Activated CD8-positive, alpha-beta memory T cell treated with anti-CD3 and anti-CD28 coated beads, Interleukin-2, amount 10 ng/mL, durations not matched to agents 7 days and 5 days (primary cell): ENCODE measurements at places on chromosomes 6 and 20. TPM values are rescaled to one million over a fixed set of nuclear protein-coding genes. Genes with fewer than 3 reads are reported as not detected.

Gene SLC26A8
- not detected for total RNA-seq

Gene UBE2C
- total RNA-seq, result 206 TPM

Gene NEDD9
- 114 TPM for total RNA-seq

Gene WFDC10B
- not detected for total RNA-seq

Gene VSX1
- not detected for total RNA-seq

Gene COQ3
- total RNA-seq, result 10.6 TPM

Gene MYMX
- total RNA-seq, result not detected

Gene LY86
- total RNA-seq, result 1.2 TPM

Gene FNDC11
- 0.14 TPM for total RNA-seq

Gene TSPO2
- not detected for total RNA-seq

Gene PRND
- not detected for total RNA-seq

GRCh38 chr6:154969796-154970195, 25.3 kb upstream of the TIAM2 start:
- DNase-seq, result no peak

GRCh38 chr20:51346686-51347485, 195.6 kb downstream of the NFATC2 start:
- no peak for DNase-seq

GRCh38 chr6:49766762-49767161, 20.3 kb downstream of the PGK2 start:
- DNase-seq, result no peak

DNA sequence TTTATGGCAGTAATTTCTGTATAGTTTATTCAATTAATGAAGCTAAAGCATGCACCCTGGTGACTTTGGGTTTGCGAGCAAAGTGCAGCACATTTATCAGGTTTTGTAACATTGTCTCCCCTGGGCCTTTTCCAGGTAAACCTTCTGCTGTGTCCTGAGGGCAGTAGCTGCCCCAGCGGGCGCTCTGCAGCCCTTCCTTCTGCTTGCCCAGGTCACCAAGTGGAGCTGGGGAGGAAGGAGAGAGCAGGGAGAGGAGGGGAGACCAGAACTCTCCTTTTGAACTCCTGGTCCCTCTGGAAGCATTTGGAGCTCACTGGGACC, 145.6 kb downstream of the DLL1 start:
- no peak for DNase-seq

- no peak for DNase-seq
Measured at GRCh38 chr6:124356811-124357210, 553.1 kb downstream of the NKAIN2 start.

DNA sequence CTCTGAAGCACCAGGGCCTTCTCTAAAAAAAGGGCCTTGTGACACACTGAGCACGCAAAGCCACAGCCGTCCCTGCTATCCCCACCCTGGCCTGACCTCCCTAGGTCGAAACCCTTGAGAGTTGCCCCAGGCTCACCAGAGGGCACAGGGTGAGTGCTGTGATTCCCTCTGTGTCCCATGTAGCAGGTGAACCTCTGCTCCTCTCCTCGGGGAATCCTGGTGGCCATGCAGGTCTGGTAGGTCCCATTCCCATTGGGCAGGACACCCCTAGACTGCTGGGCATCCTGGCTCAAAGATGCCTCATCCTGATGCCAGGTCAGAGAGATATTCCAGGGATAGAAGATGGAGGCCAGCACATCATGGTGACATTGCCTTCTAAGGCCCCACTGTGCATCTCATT, 20.9 kb downstream of the HLA-F start:
- no peak for DNase-seq

GRCh38 chr20:15287329-15287728, 949.9 kb upstream of the FLRT3 start:
- no peak for DNase-seq

- peak; percentile 56 for DNase-seq
Measured at GRCh38 chr6:39228111-39228971, 934 bp downstream of the KCNK5 start.

- DNase-seq, result no peak
Measured at GRCh38 chr6:6747371-6747770, 158.9 kb downstream of the LY86 start.

DNA sequence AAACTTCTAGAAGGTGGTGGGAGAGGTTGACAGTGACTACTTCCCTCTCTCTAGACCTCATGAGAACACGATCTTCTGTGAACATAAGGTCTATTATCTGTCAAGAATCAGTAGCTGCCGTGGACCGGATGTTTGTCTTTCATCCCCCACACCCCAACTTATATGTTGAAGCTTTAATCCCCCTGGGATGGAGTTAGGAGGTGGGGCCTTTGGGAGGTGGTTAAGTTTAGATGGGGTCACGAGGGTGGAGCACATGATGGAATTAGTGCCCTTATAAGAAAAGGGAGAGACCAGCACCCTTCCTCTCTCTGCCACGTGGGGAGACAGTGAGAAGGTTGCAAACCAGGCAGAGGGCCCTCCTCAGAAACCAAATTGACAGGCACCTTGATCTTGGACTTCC, 409.1 kb downstream of the QKI start:
- no peak for DNase-seq

GRCh38 chr6:29011276-29011734, 6.2 kb upstream of the ZNF311 start:
- peak; percentile 71 for DNase-seq

- DNase-seq, result no peak
Measured at GRCh38 chr20:53385941-53386767, 207.5 kb downstream of the ZNF217 start.
